ENCODE measurements at places on chromosomes 3 and 15.

DNA sequence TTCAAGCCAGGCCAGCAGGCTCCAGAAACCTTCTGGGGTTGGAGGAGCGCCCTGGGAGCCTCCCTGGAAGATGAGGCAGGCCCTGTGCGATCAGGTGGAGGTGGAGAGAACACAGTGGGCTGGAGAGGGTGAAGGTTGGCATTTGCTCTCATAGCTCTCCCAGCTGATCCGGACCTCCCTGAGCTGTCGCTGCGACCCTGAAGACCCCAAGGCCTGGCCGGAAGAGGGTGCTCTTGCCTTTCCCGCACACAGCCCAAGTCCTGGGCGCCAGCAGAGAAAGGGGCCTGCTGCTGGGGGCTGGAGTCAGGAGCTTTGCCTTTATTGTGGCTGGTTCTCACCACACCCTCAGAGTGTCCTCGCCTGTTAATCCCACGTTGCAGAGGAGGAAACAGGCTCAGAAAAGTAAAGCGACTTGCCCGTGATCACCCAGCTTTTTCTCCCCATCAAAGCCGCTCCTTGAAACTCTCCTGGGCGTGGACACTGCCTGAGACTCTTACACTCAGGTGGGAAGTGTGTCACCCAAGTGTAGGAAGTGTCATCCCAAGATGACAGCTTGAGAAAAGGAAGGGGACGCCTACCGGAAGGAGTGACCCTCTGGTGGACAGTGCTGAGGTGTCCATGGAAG, 8.6 kb upstream of the RPL29 start:
- DNase-seq, result no peak

GRCh38 chr3:118110211-118110610, 924.4 kb downstream of the IGSF11 start:
- DNase-seq, result no peak

- no peak for DNase-seq
These were observed 7.6 kb downstream of the PLXNB1 start for GRCh38 chr3:48422272-48422671.

- DNase-seq, result no peak
These were observed 149.3 kb upstream of the SLC2A2 start for GRCh38 chr3:171175741-171176234.

GRCh38 chr3:17573396-17573795, 169.0 kb downstream of the TBC1D5 start:
- no peak for DNase-seq

- DNase-seq, result no peak
These were observed 21.3 kb downstream of the LRIG1 start for GRCh38 chr3:66479532-66479947.

DNA sequence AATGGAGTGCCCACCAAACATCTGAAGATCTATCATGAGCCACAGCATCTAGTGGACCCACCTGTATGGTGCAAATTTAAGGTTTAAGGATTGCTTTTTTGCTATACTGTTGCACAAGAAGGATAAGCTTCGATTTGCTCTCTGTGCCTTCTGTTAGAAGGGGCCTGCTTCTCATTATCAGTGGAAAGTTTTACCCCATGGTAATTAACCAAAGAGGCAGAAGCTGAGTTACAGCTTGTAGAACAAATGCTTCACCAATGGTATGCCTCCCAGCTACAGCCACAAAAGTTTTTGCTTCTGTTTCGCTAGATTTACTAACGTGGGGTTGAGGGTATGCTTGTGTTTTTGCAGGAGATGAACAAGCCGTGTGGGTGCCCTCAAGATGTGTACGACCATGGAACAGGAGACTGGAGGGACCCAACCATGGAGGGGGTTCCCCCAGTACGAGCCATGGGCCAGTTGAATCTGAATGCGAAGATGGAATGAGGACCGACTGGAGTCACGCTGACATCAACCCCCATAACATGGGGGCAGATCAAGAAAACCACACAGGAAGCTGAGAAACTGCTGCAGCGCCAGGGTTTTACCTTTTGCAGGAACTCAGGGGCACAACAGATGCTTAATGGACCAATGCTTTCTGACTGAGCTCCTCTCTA, 43.5 kb downstream of the ACAD9 start:
- DNase-seq, result no peak

- no peak for DNase-seq
These were observed 48.3 kb downstream of the MEF2A start for GRCh38 chr15:99613887-99614647.

- no peak for DNase-seq
These were observed 97.3 kb downstream of the IQSEC1 start for GRCh38 chr3:12975748-12976522.

DNA sequence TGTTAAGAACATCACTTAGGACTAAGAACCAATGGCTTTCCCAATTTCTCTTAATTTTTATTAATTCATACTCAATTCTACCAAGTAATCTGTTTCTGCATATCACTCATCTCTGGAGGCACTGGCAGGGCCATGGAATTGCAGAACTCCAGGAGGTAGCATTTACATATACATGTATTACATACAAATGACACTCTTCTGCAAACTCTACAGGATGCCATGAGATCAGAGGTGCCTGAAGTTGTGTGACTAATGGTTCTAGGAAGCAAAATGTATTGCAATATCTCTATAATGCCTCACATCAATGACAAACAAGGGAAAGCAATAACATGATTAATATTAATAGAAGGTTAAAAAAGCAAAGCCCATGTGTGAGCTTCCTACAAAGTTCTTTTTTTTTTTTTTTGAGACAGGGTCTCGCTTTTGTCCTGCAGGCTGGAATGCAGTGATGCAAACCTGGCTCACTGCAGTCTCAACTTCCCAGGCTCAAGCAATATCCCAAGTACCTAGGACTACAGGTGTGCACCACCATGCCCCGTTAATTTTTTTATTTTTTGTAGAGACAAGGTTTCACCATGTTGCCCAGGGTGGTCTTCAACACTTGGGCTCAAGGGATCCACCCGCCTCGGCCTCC, 33.0 kb downstream of the DENND6A start:
- no peak for DNase-seq

GRCh38 chr3:5020242-5020722, 41.0 kb downstream of the BHLHE40 start:
- no peak for DNase-seq

DNA sequence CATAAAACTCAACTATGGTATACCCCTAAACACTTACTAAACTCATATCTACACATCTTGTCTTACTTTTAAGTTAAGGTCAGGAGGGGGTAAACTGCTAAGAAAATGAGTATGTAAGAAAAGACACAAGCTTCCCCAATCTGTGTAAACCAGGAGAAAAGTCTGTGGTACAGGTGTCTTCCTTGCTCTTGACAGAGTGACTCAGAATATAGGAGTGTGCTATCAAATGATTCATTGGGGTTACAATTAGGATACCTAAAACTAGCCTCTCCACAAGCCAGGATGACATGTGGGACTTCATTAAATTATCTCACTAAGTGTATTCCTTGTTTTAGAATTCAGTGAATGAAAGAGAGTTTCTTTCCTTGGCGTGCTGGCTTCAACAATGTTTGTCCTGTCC, 274.8 kb downstream of the BBX start:
- DNase-seq, result no peak

- peak; percentile 75 for DNase-seq
These were observed 753 bp downstream of the ITGB5 start for GRCh38 chr3:124886168-124887056.

DNA sequence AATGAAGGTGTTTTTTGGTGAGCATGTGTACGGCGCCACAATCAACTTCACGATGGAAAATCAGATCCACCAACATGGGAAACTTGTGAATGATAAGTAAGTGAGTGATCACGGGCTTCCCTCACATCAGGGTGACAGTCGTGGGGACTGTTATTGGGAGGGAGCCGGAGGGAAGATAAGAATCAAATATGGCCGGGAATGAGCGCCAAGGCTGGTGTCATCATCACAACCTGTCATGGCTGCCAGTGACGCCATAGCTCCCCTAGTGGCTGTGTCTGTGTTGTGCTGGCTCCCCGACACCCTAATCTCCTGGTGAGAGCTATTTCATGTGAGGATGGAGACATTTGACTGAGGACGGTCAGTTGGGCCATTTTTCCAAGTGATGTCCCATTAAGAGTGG, 168.5 kb downstream of the SV2B start:
- DNase-seq, result no peak

DNA sequence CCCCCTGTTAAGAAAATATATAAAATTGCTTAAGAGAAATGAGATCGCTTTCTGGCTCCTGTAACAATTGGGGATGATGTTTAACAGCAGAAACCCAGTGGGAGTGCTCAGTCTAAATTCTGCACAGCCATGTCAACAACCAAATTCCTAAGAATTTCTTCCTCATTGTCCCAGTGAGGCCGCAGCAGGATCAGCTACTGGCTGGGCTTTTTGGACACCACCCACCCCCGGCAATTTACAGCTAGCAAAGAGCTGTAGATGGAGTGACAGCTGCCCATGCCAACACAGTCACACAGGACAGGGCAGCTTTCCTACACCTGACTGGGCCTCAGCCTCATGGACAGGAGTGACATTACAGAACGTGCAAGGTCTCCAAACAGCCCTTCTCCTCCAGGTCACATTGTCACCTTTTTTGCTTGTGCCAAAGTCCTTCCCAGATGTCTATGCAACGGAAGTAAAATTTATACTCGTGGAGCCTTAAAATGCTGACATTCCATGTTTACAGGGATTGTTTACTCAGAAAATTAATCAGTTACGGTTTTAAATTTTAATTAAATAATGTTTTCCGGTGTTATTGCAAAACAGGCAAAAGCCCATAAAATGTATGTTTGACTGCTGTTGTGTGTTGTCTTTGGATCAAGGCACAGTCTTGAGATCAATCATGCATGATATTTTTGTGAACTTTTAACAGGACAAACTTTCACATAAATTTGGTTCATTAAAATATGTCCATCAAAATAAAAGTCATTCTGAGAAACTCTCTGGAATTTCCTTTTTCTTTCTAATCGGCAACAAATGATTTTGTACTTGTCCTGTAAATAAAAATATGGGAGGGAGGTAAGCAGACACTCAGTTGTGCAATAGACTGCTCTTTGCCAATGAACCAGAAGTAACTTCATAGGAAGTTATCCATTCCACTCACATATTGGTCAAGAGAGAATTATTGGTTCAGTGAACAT, 943.2 kb downstream of the MCTP2 start:
- DNase-seq, result no peak

GRCh38 chr3:120875989-120876388, 32.0 kb upstream of the STXBP5L start:
- DNase-seq, result no peak

- no peak for DNase-seq
These were observed 2.7 kb downstream of the MLF1 start for GRCh38 chr3:158573714-158574113.

DNA sequence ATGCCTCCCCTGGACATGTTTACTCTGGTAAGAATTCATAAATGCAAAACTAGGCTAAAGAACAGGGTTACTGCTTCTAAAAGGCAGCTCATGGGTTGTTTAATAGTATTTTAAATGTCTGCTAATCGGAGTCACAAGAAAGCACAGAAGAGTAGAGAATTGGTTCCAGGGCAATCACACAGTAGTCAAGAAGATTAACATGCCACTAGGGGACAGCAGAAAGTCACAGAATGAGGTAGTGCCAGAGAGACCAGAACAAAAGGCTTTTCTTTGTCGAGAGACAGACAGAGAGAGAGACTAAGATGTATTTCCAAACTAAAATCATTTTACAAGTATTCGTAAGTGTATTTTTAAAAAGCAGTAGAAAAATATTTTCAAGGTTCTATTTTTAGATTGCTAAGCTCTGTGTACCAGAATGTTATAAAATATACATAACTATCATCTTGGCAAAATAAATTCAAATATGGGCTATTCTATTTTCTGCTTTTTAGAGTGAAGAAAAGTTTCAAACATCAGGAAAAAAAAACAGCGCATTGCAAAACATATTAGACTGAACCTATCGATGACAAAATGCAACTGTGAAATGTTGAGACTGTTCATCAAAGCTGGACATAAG, 78.3 kb upstream of the CDIN1 start:
- DNase-seq, result no peak

Measured in type B pancreatic cell (in vitro differentiated cells).